Muscle of arm (tissue), 14 donors: ENCODE measurements at places on chromosomes 11 and 22.

- DNase-seq, result no peak
Observed at GRCh38 chr11:77139201-77139600, 11.2 kb downstream of the MYO7A start.

DNA sequence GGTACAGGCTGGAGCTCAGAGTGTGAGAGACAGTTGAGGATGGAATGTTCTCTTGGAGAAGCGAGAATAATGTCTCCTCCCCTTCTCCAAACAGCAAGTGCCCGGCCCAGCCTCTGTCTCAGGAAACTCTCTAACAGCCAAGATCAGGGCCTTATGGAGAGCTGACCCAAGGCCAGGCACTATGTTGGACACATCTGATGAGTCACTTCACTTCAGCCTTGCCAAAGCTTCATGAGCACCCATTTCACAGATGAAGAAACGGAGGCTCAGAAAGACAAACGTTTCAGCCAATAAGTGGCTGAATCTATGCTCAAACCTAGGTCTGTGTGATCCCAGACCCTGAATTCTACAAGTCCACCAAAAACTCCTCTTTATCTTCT, 22.1 kb upstream of the CHKA start:
- DNase-seq, result no peak

DNA sequence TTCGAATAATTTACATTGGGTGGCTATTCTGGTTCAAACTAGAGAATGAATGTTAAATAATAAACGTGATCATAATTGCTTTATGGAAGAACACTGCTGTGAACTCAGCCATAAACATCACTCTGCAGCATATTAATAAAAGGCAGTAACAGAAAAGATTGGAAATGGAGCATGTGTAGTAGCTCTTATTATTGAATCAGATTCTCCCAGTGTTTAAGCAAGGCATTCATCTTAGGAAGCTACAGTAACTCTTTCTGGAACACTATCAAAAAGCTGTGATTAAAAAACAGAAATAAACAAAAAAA, 34.7 kb downstream of the ELMOD1 start:
- DNase-seq, result no peak

- DNase-seq, result no peak
Observed at GRCh38 chr11:36385121-36385970, 89.3 kb downstream of the PRR5L start.

GRCh38 chr11:27274854-27275395, 88.1 kb downstream of the CCDC34 start:
- DNase-seq, result no peak

GRCh38 chr22:41523464-41524221, 20.6 kb downstream of the POLR3H start:
- no peak for DNase-seq

- DNase-seq, result peak; percentile 16
Observed at GRCh38 chr11:82718821-82719220, 14.8 kb downstream of the FAM181B start.

DNA sequence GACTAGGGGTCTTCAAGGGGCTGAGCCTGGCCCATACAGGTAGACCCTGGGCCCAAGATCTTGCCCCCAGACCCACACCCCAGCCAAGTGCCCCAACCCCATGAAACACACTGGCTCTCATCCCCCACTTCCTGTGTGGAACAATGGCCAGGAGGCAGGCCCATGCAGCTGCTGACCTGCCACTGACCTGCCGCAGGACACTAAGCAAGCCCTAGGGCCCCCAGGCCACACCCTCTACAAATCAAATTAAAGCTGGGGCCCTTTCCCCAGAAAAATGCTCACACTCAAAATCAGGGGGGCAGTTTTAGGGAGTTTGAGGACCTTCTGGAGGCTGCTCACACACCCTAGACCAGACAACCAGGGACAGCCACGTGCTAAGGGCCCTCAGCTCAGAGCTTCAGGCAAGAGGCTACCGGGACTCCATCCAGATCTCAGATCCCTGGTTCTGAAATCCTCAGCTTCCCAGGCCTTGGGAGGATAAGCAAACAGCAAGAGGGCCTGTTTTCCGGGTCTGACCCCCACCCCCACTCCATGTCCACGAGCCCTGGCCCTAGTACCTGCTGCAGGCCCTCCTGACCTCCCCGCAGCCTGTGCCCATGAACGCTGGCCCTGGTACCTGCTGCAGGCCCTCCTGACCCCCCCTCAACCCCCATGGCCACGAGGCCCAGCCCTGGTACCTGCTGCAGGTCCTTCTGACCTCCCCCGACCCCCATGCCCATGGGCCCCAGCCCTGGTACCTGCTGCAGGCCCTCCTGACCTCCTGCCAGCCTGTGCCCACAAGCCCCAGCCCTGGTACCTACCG, 10.0 kb downstream of the CARD10 start:
- DNase-seq, result peak; percentile 51

- DNase-seq, result no peak
Observed at GRCh38 chr11:131756479-131757110, 386.2 kb downstream of the NTM start.

- DNase-seq, result no peak
Observed at GRCh38 chr11:79382301-79383050, 58.4 kb downstream of the TENM4 start.

- DNase-seq, result no peak
Observed at GRCh38 chr22:45518580-45518991, 15.9 kb downstream of the FBLN1 start.

- no peak for DNase-seq
Observed at GRCh38 chr11:26632691-26633159, 60.7 kb upstream of the MUC15 start.

DNA sequence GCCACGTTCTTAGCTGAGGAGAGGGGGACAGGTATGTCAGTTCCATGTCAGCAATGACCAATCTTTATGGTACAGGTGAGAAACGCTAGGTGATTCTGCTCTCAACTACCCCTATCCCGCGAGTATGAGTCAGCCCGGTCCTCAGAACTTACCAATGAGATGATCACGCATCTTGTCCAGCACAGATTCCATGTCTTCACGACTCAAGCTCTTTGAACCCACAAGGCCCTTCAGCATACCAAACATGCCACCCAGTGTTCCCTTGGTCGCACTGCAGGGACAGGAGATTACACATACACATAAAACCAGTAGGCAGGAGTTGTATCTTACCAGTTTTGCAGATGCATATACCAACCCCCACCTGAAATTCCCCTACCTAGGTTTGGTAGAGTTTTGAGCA, 2.9 kb downstream of the SRPRA start:
- DNase-seq, result no peak

- no peak for DNase-seq
Observed at GRCh38 chr11:65529475-65530156, 4.7 kb downstream of the SCYL1 start.

DNA sequence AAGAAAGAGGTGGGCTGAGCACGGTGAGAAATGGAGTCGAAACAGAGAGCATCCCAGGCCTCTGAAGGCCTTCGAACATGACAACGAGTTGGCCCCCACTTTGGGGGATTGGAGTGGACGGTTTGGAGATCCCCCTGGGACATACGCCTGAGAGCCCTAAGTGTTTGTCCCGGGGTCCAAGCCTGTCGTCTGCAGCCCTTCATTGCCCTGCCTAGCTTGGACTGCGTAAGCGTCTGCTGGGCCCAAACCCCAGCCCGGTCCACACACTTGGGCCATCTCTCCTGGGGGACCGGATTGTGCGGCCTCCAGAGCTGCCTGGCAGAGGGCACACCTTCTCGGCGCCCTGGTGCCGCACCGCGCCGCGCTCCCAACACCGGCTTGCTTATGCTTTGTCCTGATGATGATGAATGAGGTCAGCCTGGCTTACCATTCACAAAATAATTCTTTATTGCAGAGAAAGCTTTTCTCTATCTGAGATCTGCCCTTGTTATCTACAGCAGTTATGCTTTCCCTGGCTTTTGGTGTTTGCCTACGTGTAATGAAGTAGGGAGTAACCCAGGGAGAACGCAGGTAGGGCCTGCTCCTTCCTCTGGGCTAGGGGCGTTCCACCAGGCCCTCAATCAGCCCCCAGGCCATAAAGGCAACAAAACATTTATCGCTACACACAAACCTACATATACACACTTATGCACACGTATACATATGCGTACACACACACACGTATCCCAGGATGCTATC, 85.9 kb upstream of the PPARA start:
- no peak for DNase-seq

GRCh38 chr11:86013713-86014112, 55.2 kb downstream of the PICALM start:
- DNase-seq, result no peak

GRCh38 chr11:60195923-60196368, 13.1 kb upstream of the MS4A6A start:
- no peak for DNase-seq

GRCh38 chr22:49251371-49251770, 576.3 kb downstream of the BRD1 start:
- no peak for DNase-seq

GRCh38 chr22:19879992-19880785, 25.5 kb upstream of the GNB1L start:
- DNase-seq, result no peak

GRCh38 chr11:105315287-105315686, 175.7 kb upstream of the CARD18 start:
- DNase-seq, result no peak

- DNase-seq, result no peak
Observed at GRCh38 chr11:130548491-130548833, 100.0 kb downstream of the ADAMTS15 start.

- peak; percentile 85 for DNase-seq
Observed at GRCh38 chr11:68890490-68891231, 13.0 kb downstream of the MRPL21 start.

DNA sequence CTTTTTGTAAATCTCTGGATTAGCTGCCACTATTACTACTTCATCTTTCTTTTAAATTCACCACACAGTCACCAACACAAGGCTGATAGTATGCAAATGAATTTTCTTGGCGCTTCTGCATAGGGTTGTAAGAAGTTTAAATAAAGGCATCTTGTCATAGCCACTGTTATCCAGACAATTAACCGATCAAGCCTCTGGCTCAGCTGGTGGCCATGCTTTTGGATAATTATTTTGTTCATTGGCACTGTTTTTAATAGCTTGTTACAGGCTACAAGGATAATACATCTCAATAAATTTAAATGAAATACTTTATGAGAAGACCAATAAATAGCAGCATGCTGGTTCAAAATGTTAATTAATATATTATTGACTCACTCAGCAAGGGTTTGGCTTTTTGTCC, 1261.0 kb downstream of the FAM181B start:
- no peak for DNase-seq

GRCh38 chr22:44543781-44544477, 45.9 kb upstream of the RTL6 start:
- DNase-seq, result no peak

GRCh38 chr22:37352481-37352880, 70.2 kb downstream of the CYTH4 start:
- no peak for DNase-seq

- no peak for DNase-seq
Observed at GRCh38 chr11:68872216-68873003, 30.7 kb upstream of the CPT1A start.

GRCh38 chr11:6747097-6747668, 24.6 kb downstream of the OR2AG2 start:
- no peak for DNase-seq

DNA sequence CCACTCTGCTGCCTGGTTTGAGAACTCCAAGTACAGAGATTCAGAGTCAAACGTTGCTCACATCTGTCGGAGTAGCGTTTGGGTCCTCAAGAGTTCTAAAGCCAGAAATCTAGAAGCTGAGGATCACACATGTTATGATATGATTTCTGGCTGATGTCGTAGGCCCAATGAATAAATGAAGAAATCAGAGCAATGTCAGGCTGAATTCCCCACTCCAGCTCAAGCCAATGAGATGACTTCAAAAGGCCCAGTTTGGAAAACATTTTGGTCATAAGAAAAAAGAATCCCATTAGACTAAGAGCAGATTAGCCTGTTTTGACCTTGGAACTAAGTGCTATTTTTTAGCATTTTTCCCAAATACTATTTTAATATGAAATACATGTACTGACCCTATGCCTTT, 106.7 kb downstream of the ETS1 start:
- no peak for DNase-seq

- DNase-seq, result no peak
Observed at GRCh38 chr11:68014157-68014946, 4.2 kb downstream of the ALDH3B1 start.

DNA sequence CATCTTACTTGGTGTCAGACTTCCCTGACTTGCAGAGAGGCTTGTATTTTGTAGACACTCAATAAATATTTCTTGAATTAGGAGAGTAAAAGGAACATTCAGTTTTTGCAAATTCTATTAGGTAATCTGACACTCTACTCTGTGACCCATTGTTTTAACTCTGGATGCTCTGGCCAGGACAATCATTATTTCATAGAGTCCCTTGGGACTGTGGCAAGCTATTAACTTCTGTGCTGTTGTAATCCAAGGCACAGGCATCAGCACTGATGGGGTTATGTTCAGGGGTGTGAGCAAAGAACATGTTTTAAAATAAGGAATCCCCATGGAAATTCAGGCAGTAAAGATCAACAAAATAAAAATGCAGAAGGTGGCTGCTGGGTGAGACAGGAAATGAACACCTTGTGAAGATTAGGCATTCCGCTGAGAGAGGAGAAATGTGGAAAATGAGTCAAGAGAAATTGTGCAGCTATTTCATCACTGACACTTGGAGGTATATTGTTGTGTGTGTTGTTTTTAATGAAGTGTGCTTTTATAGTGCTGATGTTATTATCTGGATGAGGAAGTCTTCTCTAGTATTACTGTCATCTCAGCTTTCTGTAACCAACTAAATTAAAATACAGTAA, 175.2 kb downstream of the WNT11 start:
- no peak for DNase-seq

DNA sequence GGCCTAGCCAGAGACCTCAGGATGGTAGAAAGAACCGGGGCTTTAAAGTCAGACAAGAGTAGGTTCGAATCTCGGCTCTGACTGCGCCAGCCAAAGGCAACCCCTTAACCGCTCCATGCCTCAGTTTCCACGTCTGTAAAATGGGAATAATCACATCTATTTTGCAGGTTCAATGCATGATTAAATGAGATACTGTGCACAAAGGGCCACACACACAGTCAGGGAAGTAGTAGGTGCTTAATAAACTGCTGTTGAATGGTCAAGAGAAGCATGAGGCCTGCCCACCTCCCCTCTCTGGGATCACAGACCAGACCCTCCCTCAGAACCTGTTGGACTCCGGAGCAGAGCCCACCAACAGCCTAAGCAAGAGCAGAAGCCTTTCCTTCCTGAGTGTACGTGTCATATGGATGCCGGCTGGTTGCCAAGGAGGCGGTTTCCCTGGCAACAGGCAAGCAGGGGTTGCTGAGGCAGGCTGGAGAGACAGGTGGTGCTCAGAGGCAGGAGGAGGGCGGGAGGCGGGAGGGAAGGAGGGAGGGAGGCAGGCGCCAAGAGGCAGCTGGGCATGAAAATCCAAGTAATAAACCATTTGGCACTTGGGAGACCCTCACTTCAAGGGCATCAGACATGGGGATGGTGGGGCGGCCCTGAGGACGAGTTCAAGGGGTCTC, 43.9 kb downstream of the NFAM1 start:
- DNase-seq, result no peak

- DNase-seq, result no peak
Observed at GRCh38 chr11:132099692-132100091, 729.3 kb downstream of the NTM start.

- peak; percentile 73 for DNase-seq
Observed at GRCh38 chr11:95231881-95232605, 1.0 kb upstream of the SESN3 start.

- DNase-seq, result no peak
Observed at GRCh38 chr11:2574043-2574552, 125.7 kb downstream of the KCNQ1OT1 start.
